ENCODE measurements at places on chromosomes 3 and 15.

GRCh38 chr3:177948716-177949425 lies 587.4 kb upstream of the KCNMB2 start:
- no peak for DNase-seq

DNA sequence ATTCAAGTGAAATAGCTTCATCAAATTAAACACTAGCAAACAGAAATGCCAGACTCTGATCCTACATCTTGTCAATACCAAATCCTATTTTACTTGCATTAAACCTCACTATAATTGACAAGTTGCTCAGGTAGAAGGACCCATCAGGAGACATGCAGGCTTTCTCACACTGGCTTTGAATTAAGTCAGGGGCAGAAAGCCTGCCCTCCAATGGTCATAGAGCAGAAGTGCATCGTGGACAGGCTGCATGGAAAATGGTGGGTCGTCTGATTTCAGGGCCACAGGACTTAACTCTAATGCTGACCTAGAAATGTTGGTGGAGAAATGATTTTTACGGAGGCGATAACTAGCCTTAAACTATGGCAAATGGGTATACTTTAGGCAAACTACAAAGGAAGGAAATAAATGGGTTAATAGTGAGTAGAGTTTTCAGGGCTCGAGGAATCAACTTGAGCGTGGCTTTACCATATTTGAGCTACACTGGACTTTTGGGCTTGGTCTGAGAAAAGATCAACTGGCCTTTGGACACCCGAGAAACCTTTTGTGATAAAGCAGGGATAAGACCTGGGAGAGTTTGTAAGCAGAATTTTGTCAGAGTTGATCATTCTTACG lies 283.9 kb downstream of the GRM7 start:
- no peak for DNase-seq

DNA sequence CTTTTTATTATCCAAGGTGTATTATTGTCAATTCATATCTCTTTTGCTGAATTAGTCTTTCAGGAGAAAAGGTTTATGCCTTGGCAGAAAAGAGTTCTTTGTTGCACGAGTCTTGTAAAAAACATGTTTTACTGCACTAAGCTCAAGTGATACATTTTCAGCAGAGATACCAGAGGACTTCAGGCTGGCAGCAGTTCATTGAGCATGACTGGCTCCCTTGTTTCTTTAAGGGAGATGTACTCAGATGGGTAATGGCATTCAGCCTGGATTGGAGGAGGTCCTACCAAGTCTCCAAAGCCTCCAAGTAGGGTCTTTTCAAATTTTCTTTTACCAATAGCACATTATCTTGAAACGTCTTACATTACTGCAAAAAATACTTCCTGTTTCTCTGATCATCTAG lies 400.1 kb downstream of the NSUN3 start:
- no peak for DNase-seq

GRCh38 chr15:77009646-77010311 lies 14.9 kb downstream of the PSTPIP1 start:
- no peak for DNase-seq

DNA sequence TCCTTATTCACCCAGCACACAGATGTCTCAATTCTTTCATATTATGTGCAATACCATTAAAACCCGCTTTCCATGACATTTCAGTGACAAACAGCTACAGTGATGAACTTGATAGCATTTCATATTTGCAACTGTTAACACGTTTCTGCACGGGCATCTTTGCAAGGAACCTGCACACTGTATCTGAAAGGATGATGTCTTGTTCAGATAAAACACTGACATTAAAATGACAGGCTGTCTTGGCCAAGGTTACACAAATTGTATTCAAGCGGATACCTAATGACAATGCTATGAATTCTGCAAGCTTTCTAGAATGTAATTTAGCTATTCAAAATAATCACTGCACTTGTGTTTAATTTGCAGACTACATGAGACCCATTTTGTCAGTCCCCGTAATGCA lies 529.2 kb downstream of the FOXP1 start:
- no peak for DNase-seq

Data from G401 (cell line).